Fibroblast of skin of left biceps (primary cell): ENCODE measurements at places on chromosomes 2 and 18.

GRCh38 chr2:128028668-128029054, 802 bp upstream of the SAP130 start:
- DNase-seq = no peak

GRCh38 chr18:41096504-41096903, 858.5 kb upstream of the PIK3C3 start:
- no peak for DNase-seq

GRCh38 chr18:50297621-50298442, 10.3 kb upstream of the CXXC1 start:
- peak; percentile 31 for DNase-seq

GRCh38 chr2:187986390-187987105, 305.1 kb upstream of the GULP1 start:
- DNase-seq = no peak

GRCh38 chr2:105186967-105187498, 54.5 kb upstream of the GPR45 start:
- no peak for DNase-seq

DNA sequence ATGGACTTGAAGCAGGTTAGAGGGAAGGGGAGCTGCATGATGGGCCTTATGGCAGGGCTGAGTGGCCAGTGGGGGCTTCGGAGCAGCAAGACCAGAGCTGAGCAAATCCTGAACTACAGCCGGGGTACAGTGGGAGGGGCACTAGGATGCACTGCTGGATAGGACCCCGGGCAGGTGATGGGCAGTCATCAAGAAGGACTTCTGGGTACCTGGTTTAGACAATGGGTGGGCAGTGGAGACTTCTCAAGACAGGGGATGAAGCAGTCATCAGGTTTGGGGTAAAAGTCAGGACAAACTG, 507.4 kb upstream of the MYT1L start:
- DNase-seq = no peak

GRCh38 chr2:169716938-169717690, 16.5 kb upstream of the KLHL23 start:
- DNase-seq = no peak

DNA sequence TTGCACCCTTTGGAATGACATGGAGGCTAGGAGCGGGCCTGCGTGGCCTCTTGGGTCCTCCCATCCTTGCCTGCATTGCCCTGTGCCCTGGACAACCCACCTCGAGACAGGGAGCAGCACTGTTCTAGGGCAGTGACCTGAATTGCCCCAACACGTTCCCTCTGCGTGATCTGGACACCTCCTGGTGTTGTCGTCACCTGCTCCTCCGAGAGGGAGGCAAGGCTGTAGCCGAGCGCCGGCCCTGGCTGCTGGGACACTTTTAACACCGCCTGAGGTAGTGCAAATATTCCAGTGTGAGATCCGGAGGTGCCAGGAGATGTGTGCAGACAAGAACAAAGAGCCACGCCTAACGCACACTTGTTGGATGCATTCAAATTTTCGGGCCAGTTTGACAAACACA, 131.5 kb downstream of the SMAD7 start:
- DNase-seq = no peak

DNA sequence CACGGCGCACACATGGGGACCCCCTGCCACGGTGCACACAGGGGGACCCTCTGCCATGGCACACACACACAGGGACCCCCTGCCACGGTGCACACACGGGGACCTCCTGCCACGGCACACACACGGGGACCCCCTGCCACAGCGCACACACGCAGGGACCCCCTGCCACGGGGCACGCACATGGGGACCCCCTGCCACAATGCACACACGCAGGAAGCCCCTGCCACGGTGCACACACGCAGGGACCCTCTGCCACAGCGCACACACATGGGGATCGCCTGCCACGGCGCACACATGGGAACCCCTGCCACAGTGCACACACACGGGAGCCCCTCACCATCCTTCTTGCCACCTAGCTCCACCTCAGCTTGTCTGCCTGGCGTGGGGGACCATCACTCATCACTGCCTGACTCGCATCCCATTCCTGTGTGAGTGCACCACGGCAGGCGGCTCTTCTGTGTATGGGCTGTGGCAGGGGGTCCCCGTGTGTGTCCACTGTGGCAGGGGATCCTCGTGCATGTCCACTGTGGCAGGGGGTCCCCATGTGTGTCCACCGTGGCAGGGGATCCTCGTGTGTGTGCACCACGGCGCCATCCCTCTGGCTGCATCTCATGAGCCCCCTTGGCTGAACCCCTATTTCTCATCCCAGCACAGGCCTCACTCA, 206.7 kb downstream of the EIPR1 start:
- DNase-seq = no peak
